Naive thymus-derived CD8-positive, alpha-beta T cell (primary cell): ENCODE measurements at places on chromosomes 7 and 10. TPM values are rescaled to one million over a fixed set of nuclear protein-coding genes. Genes with fewer than 3 reads are reported as not detected.

The FOXI2 gene
- not detected for total RNA-seq

DNA sequence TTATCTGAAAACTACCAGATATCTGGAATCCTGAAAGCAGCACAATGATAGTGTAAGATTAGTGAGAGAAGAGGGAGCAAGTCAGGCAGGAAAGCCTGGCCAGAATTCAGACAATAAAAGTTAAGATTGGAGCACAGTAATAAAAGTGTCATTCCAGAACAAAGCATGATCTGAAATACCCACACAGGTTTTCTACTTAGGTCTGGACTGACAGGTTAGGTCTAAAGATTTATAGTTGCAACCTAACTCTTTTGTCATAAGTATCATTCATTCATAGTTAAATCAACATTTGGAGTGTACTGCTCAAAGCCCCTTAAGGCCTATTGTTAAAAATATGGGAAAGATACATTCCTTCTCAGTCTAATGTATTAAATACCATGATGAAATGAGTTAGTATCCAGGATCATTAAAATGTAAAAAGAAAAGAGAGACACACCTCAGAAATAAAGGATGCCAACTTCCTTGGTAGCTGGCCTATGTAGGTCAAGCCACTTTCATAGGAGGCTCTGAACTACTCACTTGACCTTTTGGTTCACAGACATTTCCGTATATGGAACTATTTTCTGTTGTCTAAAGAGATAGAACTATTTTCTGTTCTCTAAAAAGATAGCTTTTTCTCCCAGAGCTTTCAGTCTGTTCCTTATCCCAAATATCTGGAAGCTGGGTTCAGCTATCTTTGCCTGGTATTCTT, 105.2 kb downstream of the FAS start:
- no peaks in the 10 kb centered on the region for H3K4me1 ChIP-seq
- H3K27ac ChIP-seq, result no peak overlapping the region
- DNase-seq, result no peak

DNA sequence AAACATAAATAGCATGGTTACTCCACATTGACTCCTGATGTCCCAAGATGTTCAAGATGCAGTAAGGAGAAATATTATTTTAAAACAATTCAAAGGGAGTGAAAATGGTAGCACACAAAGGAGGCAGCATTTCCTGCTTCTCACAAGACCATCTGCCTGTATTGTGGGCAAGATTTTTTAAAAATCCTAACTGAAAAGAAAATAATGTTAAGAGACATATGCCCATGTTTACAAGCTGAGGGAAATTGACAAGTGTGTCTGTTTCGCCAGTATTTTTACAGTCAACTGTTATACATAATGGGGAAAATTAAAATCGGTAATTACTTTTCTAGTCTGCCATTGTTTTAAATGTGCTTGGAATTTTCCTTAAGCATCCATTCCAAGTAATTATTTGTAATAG, 646.2 kb upstream of the C7orf33 start:
- no peak overlapping the region for H3K27ac ChIP-seq
- no peaks in the 10 kb centered on the region for H3K4me1 ChIP-seq
- H3K27me3 ChIP-seq, result no peaks in the 10 kb centered on the region
- H3K4me3 ChIP-seq, result no peak overlapping the region

DNA sequence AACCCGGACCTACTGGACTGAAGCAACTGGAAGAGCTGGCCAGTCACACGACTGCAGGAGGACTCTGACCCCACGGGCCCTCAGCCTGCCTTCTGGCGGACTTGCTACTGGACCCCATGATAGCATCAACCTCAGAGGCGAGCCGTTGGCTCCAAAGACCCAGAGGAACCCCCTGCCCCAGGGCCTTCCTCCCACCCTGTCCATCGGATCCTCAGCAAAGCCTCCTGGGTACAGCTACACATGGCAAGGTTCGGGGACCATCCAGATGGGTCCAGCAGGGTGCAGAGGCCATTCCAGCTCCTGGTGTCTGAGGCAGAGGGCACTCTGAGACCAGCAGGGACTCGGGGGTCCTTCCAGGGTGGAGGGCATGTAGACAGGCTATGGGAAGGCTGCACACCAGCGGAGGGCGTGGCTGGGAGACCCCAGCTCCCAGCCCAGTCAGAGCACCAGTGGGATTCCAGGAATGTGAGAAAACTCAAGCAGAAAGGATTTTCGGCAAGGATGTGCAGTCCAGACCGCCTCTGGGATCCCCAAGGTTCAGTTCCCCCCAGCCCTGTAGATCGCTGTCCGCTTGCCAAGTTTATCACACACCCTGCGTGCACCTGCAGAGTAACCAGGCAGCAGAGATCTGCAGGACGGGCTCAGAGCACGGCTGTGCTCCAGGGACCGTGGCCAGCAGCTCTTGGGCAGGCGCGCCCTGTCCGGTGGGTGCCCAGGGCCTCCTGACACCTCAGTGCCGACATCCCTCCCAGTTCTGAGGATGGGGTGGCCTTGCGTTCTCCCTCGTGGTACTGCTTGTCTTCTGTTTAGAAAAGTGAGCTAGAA, 89.8 kb upstream of the PPP2R2D start:
- peaks cover 28% of the 10 kb centered on the region for H3K27me3 ChIP-seq
- no peaks in the 10 kb centered on the region for H3K36me3 ChIP-seq
- no peaks in the 10 kb centered on the region for H3K4me1 ChIP-seq
- H3K27ac ChIP-seq, result no peak overlapping the region

GRCh38 chr7:33108554-33109004, 625 bp downstream of the RP9 start:
- peaks cover 10% of the 10 kb centered on the region for H3K27me3 ChIP-seq
- DNase-seq, result no peak
- peak overlapping the region; percentile 89 for H3K4me3 ChIP-seq
- peaks cover 13% of the 10 kb centered on the region for H3K4me1 ChIP-seq
- peaks cover 12% of the 10 kb centered on the region for H3K36me3 ChIP-seq

GRCh38 chr7:5703572-5704533, 77.6 kb downstream of the RNF216 start:
- peaks cover 24% of the 10 kb centered on the region for H3K4me1 ChIP-seq
- no peak overlapping the region for H3K4me3 ChIP-seq
- peaks cover 7% of the 10 kb centered on the region for H3K36me3 ChIP-seq
- no peaks in the 10 kb centered on the region for H3K27me3 ChIP-seq
- H3K27ac ChIP-seq, result no peak overlapping the region

GRCh38 chr7:45224832-45225231, 67.2 kb downstream of the RAMP3 start:
- no peaks in the 10 kb centered on the region for H3K36me3 ChIP-seq
- no peak overlapping the region for H3K27ac ChIP-seq
- no peak overlapping the region for H3K4me3 ChIP-seq
- DNase-seq, result no peak

The XRCC2 gene
- 1.1 TPM for total RNA-seq

The ASCC1 gene
- total RNA-seq, result 24.7 TPM

The ADAM22 gene
- total RNA-seq, result 9.2 TPM

DNA sequence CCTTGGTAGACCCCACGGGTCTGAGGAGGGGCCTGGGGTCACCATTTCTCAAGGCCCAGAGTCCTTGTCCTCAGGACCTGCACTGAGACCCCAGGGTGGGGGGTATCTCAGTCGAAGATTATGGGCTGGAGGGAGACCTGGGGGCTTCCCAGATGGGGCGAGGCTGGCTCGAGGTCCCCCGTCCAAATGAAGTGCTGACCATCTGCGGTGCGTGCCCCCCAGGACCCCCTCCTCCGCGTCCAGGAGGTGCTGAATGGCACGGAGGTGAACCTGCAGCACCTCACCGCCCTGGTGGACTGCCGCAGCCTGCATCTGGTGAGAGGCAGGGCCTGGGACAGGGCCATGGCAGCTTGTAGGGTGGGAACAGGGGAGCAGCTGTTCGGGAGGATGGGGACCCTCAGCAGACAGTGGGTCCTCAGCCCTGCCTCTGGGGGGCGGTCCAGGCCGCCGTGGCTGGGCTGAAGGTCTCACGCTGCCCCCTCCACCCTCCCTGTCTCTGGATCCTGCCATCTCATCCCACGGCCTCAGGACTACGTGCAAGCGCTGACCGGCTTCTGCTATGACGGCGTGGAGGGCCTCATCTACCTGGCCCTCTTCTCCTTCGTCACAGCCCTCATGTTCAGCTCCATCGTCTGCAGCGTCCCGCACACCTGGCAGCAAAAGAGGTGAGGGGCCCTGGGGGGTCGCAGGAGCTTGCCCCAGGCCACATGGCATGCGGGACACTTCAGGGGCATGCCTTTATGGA, 24.3 kb downstream of the TTYH3 start:
- H3K4me1 ChIP-seq, result no peaks in the 10 kb centered on the region
- peak; percentile 32 for DNase-seq
- no peak overlapping the region for H3K27ac ChIP-seq
- no peaks in the 10 kb centered on the region for H3K36me3 ChIP-seq
- H3K4me3 ChIP-seq, result no peak overlapping the region

- peaks cover 16% of the 10 kb centered on the region for H3K4me1 ChIP-seq
- H3K4me3 ChIP-seq, result peak overlapping the region; percentile 58
- H3K27ac ChIP-seq, result peak overlapping the region; percentile 65
- no peaks in the 10 kb centered on the region for H3K27me3 ChIP-seq
- DNase-seq, result peak; percentile 21
- peaks cover 28% of the 10 kb centered on the region for H3K36me3 ChIP-seq
Measured at GRCh38 chr7:155739538-155740143, 72.6 kb downstream of the SHH start.

GRCh38 chr10:34423673-34424625, 391.1 kb downstream of the PARD3 start:
- no peak overlapping the region for H3K27ac ChIP-seq
- H3K4me3 ChIP-seq, result no peak overlapping the region
- H3K4me1 ChIP-seq, result no peaks in the 10 kb centered on the region
- no peaks in the 10 kb centered on the region for H3K36me3 ChIP-seq
- no peaks in the 10 kb centered on the region for H3K27me3 ChIP-seq

DNA sequence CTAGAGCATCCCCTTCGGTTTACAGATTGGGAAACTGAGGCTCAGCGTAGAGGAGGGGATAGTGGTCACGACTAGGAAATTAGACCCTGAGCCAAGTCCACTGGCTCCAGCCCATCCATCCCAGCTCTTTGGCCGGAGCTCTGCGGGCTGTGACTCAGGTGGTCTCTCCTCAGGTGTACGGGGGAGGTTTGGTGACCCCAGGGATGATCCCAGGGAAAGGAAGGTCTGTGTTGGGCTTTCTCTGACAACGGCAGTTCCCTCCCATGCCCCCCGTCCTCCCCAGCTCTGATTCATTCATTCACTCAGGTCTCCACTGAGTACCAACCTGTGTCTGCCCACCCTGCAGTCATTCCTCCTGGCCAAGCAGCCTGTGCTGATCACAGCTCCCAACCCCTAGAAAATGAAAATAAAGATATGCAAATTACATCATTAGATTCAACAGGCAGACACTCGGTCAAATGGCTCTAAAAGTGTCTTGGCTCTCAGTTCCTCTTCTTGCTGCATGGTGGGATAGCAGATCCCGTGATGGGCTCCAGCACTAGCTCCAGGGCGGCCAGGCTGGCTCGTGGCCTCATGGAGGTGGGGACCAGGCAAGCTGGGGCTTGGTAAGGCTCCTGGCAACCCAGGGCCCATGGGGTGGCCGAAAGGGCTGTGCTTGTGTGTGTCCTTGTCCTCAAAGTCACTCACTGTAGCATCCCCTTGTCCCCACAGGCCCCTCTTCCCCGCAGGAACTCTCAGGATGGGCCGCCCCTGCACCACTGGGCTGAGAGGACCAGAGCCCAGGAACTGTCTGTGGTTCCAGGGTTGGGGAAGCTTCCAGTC, 37.8 kb downstream of the CLRN3 start:
- H3K36me3 ChIP-seq, result no peaks in the 10 kb centered on the region
- peaks cover 4% of the 10 kb centered on the region for H3K27me3 ChIP-seq

- H3K4me3 ChIP-seq, result peak overlapping the region; percentile 42
- H3K36me3 ChIP-seq, result peaks cover 2% of the 10 kb centered on the region
- DNase-seq, result no peak
- H3K27ac ChIP-seq, result no peak overlapping the region
Measured at GRCh38 chr10:46555713-46556514, 544 bp downstream of the GPRIN2 start.

The HOXA10 gene
- not detected for total RNA-seq

The DENND10 gene
- total RNA-seq, result 23.2 TPM

GRCh38 chr7:140284062-140284461, 107.3 kb upstream of the KDM7A start:
- no peak overlapping the region for H3K4me3 ChIP-seq
- peak overlapping the region; percentile 21 for H3K27ac ChIP-seq
- H3K27me3 ChIP-seq, result no peaks in the 10 kb centered on the region
- no peak for DNase-seq
- no peaks in the 10 kb centered on the region for H3K36me3 ChIP-seq

The PNLIPRP3 gene
- total RNA-seq, result not detected

DNA sequence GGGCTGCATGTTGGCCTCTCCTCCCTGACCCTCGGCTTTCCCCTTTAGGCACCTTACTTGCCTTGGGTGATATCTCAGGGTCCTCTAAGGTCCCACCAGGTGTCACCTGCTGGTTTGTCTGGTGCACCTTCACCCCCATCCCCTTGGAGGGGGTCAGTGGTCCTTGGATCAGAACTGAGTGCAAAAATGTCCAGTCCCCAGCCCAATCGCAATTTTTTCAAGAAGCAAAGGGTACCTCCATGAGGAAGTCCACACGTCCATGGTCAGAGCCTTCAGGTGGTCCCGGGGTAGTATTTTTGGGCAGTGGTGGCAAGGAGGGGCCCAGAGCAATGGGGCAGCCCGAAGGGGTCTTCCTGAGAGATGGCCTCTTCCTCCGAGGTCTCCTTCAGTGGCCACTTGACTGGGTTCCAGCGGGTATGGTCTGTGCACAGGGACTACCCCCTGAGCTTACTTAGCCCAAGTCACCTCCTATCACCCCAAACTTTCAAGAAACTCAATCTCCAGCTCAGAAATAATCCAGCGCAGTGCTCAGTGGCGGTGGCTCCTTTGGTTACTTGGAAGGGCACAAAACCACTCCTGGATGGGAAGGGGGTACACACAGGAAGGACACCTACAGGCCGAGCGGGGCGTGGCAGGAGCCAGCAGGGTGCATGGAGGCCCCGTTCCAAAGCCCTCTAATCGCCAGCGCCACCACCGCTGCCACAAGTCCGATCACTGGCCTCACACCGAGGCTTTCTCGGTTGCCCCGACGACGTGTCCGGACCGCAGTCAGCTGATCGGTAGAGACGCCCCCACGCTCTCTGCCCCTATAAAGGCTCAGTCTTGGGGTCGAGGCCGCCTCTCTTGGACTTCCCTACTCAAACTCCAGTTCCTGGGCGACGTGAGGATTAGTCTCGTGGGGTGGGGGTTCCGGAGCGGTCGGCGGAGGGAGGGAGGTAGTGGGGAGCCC, 4.5 kb downstream of the SAP25 start:
- H3K4me1 ChIP-seq, result peaks cover 57% of the 10 kb centered on the region
- no peaks in the 10 kb centered on the region for H3K36me3 ChIP-seq
- H3K27ac ChIP-seq, result peak overlapping the region; percentile 78
- peak overlapping the region; percentile 77 for H3K4me3 ChIP-seq
- peak; percentile 51 for DNase-seq
- no peaks in the 10 kb centered on the region for H3K27me3 ChIP-seq

The CPA1 gene
- total RNA-seq, result not detected

GRCh38 chr10:119497243-119497642, 45.3 kb downstream of the RGS10 start:
- peak overlapping the region; percentile 99 for H3K27ac ChIP-seq
- H3K27me3 ChIP-seq, result no peaks in the 10 kb centered on the region
- peak overlapping the region; percentile 68 for H3K4me3 ChIP-seq
- no peak for DNase-seq
- peaks cover 94% of the 10 kb centered on the region for H3K4me1 ChIP-seq

- DNase-seq, result no peak
- no peaks in the 10 kb centered on the region for H3K36me3 ChIP-seq
- no peaks in the 10 kb centered on the region for H3K4me1 ChIP-seq
- H3K4me3 ChIP-seq, result no peak overlapping the region
Measured at GRCh38 chr7:145692237-145692950, 424.2 kb upstream of the CNTNAP2 start.

The RP9 gene
- total RNA-seq, result 21.7 TPM

- H3K4me3 ChIP-seq, result no peak overlapping the region
- DNase-seq, result peak; percentile 12
- H3K27me3 ChIP-seq, result peaks cover 4% of the 10 kb centered on the region
- H3K27ac ChIP-seq, result no peak overlapping the region
Measured at GRCh38 chr10:127243490-127244272, 47.3 kb upstream of the INSYN2A start.
